Stimulated activated CD4-positive, alpha-beta T cell treated with anti-CD3 and anti-CD28 coated beads, Interleukin-2, amount 100 ng/mL, for 24 hours (primary cell): ENCODE measurements at places on chromosomes 16 and 17.

- no peak for DNase-seq
Observed at GRCh38 chr16:56909527-56909979, 22.4 kb upstream of the HERPUD1 start.

- DNase-seq, result peak; percentile 56
Observed at GRCh38 chr17:75077496-75078283, 10.1 kb upstream of the SLC16A5 start.

GRCh38 chr17:79808763-79809529 lies 12.1 kb upstream of the CBX8 start:
- DNase-seq, result no peak

DNA sequence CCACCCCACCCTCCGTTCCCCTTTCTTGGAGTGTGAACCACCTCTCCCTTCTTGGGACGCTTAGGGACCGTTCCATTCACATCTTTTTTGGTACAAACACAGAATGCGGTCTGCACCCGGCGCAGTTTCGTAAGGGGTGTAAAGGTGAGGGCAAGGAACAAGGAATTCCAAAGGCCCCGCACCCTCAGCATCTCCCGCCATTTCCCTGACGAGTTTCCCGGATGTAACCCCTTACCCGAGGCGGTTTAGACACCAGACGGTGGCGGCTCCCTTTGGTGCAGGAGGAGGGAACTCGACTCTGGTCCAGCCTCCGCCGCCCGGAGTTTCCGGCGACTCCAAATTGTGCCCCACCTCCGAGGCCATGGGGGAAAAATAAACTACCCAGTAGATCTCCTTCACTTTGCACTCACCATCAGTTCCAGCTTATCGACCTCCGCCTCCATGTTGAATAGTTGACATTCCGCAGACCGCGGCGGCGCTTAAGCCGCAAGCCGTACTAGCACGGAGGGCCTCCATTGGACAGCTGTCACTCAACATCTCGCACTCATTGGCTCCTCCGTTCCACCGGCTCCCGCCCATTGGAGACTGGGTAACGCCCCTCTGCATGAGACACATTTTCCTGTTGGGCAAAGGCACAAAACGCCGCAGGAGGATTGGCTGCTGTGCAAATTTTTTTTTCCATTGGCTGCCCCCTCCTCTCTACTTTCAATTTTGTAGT lies at the start of gene SKA2:
SKA2 (minus strand) TSS at position 466 of the 718 bp plus-strand sequence; CDS start at position 443, 23 bp downstream.
- DNase-seq, result peak; percentile 94

GRCh38 chr16:55615071-55615470 lies 40.7 kb upstream of the SLC6A2 start:
- no peak for DNase-seq

- DNase-seq, result no peak
Observed at GRCh38 chr17:61400717-61401388, 1.2 kb downstream of the TBX2 start.

- DNase-seq, result no peak
Observed at GRCh38 chr17:68445671-68446070, 11.6 kb downstream of the WIPI1 start.

DNA sequence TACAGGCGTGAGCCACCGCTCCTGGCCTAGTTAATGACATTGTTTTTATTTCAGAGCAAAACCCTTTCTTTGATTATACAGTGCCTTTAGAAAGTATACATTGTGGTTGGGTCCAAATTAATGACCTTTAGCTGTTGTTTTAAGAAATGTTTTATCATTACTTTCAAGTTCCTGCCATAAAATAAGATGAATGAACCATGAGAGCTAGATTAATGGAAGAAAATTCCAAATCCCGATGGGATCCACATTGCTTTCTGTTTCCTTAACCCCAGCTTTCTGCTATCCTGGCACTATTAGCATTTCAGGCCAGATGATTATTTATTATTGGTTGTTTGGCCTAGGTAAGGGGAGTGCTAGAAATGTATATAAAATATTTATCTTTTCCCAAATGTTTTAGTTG lies 131.7 kb downstream of the ABCC1 start:
- no peak for DNase-seq

GRCh38 chr17:21390294-21390693 lies 14.1 kb downstream of the KCNJ12 start:
- DNase-seq, result no peak

DNA sequence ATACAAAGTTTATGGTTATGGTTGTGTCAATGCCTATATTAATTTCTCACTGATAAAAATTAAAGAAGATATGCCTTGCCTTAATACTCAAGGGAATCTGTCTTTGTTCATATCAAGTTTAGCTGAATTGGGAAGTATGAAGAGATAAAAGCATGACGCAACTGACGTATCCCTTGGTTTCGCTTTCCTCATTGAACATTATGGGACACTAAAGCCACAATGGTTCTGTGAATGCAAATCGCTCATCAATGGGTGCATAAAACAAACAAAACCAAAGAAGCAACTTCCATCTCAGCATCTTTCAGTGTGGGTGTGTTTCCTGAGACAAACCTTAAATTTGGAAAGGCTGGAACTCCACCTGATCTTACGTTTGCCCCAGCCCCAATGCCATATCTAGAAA lies 108.2 kb downstream of the NPIPB5 start:
- no peak for DNase-seq

DNA sequence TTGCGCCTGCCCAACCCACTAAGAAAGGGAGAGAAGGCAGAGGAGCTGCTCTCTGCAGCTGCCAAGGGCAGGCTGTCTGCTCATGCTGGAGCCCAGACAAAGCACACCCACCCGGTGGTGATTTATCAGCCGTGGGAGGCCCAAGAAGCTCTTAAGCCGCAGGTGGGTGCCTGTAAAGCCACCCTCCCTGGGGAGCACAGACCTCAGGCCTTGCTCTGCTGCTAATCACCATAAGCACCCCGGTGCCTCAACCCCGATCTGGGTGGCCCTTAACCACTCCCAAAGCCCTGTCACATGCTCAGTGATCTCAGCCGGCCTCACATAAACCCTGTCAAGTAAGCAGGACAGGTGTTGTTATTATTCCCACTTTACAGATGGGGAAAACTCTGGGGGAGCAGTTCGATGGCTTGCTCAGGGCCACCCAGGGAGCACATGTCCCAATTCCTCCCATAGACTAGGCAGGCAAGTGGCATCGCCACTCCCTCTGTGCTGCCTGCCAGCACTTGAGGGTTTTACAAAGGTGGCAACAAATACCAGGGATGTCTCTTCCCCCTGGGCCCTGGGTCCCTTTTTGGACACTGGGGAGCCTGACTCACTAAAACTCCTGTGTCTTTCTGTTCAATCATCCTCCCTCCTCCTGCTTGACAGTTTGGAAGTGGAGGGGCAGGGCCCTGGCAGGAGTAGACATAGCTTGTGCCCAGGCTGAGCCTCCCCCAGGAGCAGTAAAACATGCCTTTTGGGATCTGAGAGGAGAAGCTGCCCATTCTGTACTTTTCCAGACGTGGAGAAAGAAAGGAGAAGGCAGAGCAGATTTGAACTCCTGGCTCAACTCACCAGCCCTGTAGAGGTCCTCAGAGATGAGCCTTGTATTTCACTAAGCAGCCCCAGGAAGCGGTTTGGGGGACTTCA lies 299.3 kb downstream of the SOX9 start:
- no peak for DNase-seq

DNA sequence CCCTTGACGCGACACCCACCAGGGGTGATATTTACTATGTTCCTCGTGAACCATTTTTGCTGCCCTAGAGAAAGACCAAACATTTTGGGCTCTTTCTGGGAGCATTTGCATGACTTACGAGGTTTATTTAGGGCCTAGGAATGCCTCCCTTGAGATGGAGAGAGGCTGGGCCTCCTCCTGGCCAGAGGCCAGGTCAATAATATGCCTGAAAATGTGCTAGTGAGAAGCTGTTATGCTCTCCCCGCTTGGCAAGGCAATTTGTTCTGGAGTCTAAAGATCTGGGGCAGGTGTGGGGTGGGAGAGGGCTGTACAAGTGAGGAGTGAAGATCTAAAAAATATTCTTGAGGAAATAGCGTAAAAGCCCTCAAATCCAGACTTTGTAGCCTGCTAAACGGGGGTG lies 587.3 kb upstream of the CDH5 start:
- DNase-seq, result no peak

DNA sequence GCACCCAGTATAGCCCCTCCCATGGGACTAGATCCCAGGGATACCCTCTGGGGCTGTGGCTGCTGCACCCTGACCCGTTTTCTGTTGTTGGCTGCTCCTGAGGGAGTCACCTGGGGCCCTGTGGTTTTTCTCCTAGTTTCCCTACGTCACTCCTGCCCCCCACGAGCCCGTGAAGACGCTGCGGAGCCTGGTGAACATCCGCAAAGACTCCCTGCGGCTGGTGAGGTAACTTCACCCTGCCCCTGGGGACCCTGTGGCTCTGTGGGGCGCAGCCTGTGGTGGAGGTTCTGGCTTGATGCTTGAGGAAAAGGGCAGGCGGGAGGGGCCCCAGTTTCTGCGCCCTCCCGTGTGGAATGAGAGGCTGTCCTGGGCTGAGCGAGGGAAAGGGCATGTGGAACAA lies 27.2 kb downstream of the MGRN1 start:
- no peak for DNase-seq

GRCh38 chr17:9886141-9886930 lies 18.7 kb downstream of the RCVRN start:
- DNase-seq, result no peak

- DNase-seq, result peak; percentile 26
Observed at GRCh38 chr17:17114592-17115225, 72.5 kb downstream of the MPRIP start.

DNA sequence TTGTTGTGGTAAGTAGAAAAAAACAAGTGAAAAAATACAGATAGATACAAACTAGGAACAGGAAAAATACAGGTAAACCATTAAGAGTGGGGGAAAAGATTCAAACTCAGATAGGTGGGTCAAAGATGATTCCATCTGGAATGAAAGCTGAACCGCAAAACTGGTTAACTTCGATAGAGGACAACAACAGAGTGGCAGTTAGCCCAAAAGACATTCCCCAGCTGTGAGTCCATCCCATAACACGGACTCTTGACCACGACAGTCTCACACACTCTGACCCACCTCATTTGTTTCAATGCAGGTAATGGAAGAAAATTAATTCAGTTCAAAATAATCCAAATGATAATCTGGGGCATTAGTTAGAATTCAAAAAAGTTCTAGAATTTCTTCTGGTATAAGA lies 13.5 kb downstream of the ELAC2 start:
- no peak for DNase-seq

DNA sequence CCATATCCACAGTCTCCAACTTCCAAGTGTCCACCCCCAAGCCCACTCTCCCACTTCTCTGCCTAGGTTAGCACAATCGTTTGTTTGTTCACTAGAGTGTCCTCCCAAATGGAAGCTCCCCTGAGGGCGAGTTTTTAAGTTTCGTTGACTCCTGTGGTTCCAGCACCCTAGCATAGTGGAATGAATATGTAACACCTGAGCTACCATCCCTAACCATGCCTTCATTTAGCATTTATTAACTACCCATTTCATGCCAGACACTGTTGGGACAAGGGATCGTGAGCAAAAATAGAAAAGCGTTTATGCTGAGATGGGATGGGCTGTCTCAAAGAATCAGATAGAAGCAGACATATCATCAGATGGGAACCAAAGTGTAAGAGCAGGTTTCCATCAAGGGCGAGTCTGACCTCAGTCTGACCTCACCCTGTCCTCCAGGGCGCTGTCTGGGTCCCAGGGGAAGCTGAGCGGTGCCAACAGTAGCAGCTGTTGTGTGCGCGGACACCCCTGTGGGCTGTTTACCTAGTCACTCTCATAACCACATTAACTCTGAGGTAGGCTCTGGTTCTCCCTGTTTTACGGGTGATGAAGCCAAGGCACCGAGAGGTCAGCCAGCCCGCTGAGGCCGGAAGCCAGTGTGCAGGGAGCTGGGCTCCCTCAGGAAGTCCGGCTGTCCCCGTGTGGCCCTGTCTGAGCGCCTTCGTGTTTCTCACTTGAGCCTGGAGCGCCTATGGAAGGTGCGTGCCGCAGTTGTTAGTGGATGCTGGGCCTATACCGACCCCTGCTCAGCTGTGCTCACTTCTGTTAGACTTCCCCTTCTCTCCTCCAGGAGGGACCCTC lies 6.2 kb downstream of the CNP start:
- no peak for DNase-seq

GRCh38 chr17:50163843-50164696 lies 1.7 kb upstream of the SGCA start:
- no peak for DNase-seq

GRCh38 chr17:32206861-32207260 lies 58.8 kb upstream of the RHBDL3 start:
- DNase-seq, result no peak

DNA sequence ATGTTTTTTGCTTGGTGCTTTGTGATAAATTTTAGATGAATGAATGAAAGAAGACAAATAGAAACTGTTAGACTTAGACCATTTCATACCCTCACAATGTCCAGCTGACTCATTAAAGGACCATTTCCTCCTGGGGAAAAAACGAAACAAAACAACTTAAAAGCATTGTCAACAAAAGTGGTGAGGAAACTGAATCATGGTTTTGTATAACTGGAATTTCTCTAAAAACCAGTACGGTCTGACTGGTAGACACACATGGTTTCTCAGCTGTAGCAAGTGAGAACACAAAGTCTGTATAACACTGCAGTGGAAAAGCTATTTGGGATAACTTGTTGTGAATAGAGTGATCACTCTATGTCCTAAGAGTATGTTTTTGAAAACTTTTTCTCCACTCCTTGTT lies 5.3 kb upstream of the DDX52 start:
- DNase-seq, result no peak

- no peak for DNase-seq
Observed at GRCh38 chr17:76026714-76027158, 370 bp downstream of the EVPL start.

GRCh38 chr16:56697456-56698155 lies 15.3 kb downstream of the MT1X start:
- no peak for DNase-seq

DNA sequence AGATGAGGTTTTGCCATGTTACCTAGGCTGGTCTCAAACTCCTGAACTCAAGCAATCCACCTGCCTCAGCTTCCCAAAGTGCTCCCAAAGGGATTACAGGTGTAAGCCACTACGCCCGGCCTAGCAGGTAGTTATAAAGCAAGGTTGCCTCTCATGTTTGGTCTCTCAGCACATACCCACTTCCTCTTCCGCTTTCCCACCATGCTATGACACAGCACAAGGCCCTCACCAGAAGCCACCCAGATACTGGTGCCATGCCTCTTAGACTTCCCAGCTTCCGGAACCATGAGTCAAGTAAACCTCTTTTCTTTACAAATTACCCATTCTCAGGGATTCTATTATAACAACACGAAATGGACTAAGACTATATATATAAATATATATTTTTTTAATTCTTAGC lies 143.6 kb downstream of the COPRS start:
- DNase-seq, result no peak

DNA sequence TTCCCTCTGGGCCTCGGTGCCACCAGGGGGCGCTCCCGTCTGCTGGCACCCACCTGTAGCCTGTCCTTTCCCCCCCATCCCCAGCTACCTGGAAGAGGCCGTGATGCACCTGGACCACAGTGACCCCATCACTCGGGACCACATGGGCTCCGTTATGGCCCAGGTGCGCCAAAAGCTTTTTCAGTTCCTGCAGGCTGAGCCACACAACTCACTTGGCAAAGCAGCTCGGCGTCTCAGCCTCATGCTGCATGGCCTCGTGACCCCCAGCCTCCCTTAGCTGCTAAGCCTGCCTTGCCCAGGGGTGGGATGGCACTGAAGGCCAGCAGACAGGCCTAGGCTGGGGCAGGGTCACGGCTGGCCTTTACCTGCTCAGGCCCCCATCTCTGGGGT lies 818 bp upstream of the NRN1L start:
- DNase-seq, result peak; percentile 78

- DNase-seq, result no peak
Observed at GRCh38 chr16:88130681-88131080, 179.4 kb downstream of the BANP start.

GRCh38 chr17:50190293-50190602 lies 11.2 kb downstream of the COL1A1 start:
- DNase-seq, result no peak

- no peak for DNase-seq
Observed at GRCh38 chr16:69012906-69013305, 92.5 kb upstream of the HAS3 start.
